ENCODE measurements at places on chromosomes 11 and 22.

- no peak for DNase-seq
Observed at GRCh38 chr22:37745548-37746365, 48.9 kb downstream of the TRIOBP start.

GRCh38 chr22:29204455-29205183 is 1.1 kb upstream of the EMID1 start:
- DNase-seq = no peak

DNA sequence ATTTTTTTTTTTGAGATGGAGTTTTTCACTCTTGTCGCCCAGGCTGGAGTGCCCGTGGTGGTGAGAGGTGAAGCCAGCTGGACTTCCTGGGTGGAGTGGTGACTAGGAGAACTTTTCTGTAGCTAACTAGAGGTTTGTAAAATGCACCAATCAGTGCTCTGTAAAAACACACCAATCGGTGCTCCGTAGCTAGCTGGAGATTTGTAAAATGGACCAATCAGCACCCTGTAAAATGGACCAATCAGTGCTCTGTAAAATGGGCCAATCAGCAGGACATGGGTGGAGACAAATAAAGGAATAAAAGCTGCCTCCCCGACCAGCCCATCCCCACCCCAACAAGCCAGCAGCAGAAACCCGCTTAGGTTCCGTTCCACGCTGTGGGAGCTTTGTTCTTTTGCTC is 4.4 kb upstream of the RAPSN start:
- DNase-seq = no peak

DNA sequence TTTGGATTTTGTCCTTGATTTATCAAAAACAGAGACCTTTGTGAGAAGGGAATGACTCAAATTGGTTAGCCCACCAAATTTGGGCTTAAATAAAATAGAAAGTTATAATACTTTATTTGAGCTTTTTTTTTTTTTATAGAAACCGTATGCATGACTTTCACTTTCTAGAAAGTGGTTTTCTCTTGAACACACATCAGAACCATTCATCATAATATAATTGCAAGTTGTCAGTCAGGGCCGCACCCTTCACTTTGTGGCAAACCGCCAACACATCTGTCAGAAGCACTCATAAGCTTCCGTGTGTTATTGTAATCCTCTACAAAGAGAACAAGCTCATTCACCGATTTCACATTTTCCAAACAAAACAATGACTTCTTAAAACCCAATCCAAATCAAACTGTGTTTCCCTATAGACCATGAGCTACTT is 76.1 kb downstream of the SOX6 start:
- no peak for DNase-seq

GRCh38 chr22:17977371-17977770 is 47.0 kb downstream of the MICAL3 start:
- DNase-seq = no peak

GRCh38 chr22:43854121-43854785 is 8.1 kb downstream of the SULT4A1 start:
- DNase-seq = no peak

- no peak for DNase-seq
Observed at GRCh38 chr22:42294034-42294985, 23.9 kb upstream of the TCF20 start.

DNA sequence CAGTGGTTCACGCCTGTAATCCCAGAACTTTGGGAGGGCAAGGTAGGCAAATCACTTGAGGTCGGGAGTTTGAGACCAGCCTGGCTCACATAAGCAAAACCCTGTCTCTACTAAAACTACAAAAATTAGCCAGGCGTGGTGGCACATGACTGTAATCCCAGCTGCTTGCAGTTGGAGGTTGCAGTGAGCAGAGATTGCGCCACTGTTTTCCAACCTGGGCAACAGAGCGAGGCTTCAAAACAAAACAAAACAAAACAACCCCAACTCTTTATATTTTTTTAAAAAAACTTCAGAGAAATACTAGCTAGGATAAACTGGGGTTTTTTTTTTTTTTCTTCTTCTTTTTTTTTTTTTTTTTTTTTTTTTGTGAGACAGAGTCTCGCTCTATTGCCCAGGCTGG is 31.8 kb upstream of the RAPSN start:
- DNase-seq = no peak

- no peak for DNase-seq
Observed at GRCh38 chr11:33532720-33533385, 167.8 kb downstream of the C11orf91 start.

GRCh38 chr22:46769191-46769675 is 6.8 kb downstream of the TBC1D22A start:
- DNase-seq = no peak

DNA sequence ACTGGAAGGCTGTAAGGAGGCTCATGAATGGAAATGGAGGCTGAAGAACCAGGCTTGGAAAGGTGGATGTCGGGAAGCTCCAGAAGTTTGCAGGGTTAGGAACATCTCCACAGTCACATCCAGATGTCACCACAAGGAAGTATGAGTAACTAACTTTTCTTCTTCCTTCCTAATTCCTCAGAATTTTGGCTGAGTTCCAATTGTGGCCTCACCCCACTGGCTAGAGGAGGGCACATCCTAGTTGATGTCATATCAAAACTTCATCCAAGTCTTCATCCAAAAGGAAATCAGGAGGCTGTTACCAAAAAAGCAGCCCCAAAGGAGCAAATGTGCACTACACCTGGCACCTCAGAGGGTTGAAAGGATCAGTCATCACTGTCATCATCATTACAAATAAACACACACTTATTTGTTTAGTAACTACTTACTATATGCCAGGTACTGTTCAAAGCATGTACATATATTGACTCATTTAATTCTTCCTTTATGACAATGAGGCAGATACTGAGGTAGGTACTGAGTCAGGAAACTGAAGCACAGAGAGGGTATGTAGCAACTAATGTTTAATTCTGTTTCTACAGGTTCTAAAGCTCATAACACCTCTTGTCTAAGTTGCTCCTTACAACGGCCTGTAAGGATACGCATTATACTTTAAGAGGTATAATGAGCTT is 7.3 kb upstream of the PTPN5 start:
- no peak for DNase-seq
